ENCODE measurements at places on chromosomes 11 and 22. TPM values are rescaled to one million over a fixed set of nuclear protein-coding genes. Genes with fewer than 3 reads are reported as not detected.

Gene DRICH1
- total RNA-seq: 0.11 TPM

Gene CALCA
- total RNA-seq: 0.22 TPM

Gene BDNF
- total RNA-seq: 5.0 TPM

Gene KIAA1671
- total RNA-seq: 12.8 TPM

Gene LMNTD2
- total RNA-seq: 0.32 TPM

Gene MISFA
- total RNA-seq: 0.43 TPM

Gene OR52I1
- total RNA-seq: not detected

Gene PIWIL4
- total RNA-seq: 6.8 TPM

Gene DERL3
- total RNA-seq: 0.43 TPM

Gene TBX1
- total RNA-seq: not detected

Gene CCDC134
- 8.8 TPM for total RNA-seq

Gene ALDH3B1
- total RNA-seq: 50.2 TPM

Gene HBG1
- total RNA-seq: not detected

Gene SLC6A5
- total RNA-seq: not detected

Gene NAALADL1
- 18.5 TPM for total RNA-seq

Gene P2RX6
- 3.1 TPM for total RNA-seq

Gene NRIP3
- 10.2 TPM for total RNA-seq

Gene MS4A3
- total RNA-seq: not detected

Gene USP2
- 1.5 TPM for total RNA-seq

Gene KRTAP5-1
- not detected for total RNA-seq

Gene OLFML1
- 1.3 TPM for total RNA-seq

Gene AIFM3
- 0.52 TPM for total RNA-seq

Gene UBE4A
- 74.6 TPM for total RNA-seq

Gene IGLL5
- not detected for total RNA-seq

Measured in articular chondrocyte of knee joint (primary cell).